ENCODE measurements at places on chromosomes 12 and 14. TPM values are rescaled to one million over a fixed set of nuclear protein-coding genes. Genes with fewer than 3 reads are reported as not detected.

Gene KLHL42
- 23.2 TPM for total RNA-seq

Gene FAM234B
- 6.7 TPM for total RNA-seq

Gene CAPS2
- 2.5 TPM for total RNA-seq

Gene OTX2
- not detected for total RNA-seq

Gene TSPAN19
- total RNA-seq, result not detected

Gene RARG
- total RNA-seq, result 8.5 TPM

Gene P3H3
- 81.5 TPM for total RNA-seq

Gene LTBP2
- total RNA-seq, result 214 TPM

Gene SERPINA5
- total RNA-seq, result 1.2 TPM

Gene SRSF9
- total RNA-seq, result 233 TPM

Gene PFKM
- total RNA-seq, result 82.8 TPM

Gene APOLD1
- total RNA-seq, result 6.4 TPM

Gene RDH12
- not detected for total RNA-seq

Gene DACT1
- 0.18 TPM for total RNA-seq

Gene FAM186B
- total RNA-seq, result 0.09 TPM

Gene C12orf57
- total RNA-seq, result 115 TPM

Data from endothelial cell of coronary artery (primary cell).